ENCODE measurements at places on chromosomes 1 and 21.

DNA sequence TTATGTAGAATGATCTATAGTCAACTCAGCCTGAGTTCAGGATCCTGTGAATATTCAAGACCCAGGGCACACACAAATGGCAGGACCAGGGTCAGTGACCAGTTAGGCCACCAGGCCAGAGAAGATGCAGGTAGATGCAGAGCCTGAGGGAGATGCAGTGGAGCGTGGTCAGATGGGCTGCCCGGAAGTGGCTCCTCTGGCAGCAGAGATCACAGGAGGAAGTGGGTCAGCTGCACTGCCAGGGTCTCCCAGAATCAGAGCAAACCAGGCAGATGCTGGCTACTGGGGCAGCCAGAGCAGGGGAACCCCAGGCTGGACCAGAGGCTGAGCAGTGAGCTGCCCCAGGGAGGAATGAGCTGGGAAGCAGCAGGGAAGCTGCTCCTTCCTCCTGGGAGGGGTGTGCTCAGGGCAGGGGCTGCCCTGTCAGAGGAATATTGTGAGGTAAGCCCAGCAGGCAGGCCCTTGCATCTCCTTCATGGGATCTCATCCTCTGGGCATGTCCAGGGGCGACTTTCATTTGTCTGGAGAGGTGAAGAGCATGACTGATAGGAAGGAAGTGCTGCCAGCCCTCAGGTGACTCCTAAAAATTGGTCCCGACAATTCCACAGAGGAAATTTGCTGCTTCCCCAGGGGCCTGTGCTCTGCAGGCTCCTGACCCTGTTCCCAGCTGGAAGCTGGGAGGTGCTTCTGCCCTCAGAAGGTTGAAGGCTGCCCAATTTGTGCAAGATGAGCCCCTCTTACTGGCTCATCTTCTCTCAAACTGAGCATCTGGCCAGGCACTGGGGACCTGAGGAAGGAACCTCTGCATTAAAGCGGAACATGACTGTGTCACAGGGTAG, 49.3 kb downstream of the STUM start:
- no peak for DNase-seq

DNA sequence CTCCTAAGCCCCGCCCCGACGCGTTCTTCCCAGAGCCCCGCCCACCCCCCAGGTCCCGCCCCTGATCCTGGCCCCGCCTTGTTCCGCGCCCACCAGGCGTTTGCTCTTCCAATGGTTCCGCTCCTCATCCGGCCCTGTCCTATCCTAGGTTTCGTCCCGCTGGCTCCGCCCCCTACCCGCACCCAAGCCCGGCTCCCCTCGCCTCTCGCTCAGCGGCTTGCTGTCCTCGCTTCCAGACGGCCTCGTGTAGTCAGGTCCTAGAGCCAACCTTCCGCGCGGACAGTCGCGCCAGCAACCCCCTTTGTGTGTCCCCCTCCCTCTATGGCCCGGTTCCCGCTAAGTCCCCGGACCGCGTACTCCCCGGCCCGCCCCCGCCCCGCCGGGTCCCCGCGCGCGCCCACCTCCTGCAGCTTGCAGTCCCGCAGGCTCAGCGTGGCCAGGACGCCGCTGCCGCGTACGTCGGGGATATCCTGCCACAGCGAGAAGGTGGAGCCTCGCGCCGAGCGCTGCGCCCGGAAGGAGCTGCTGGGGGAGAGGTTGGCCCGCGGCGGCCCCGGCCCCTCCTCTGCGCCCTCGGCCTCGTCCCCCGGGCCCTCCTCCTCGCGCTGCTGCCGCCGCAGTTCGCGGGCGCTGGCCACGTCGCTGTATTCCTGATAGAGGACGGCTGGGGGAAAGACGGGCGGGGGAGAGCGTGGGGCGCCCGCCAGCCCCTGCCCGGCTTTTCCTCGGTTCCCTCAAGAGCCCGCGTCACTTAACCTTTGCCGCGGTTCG, 5.7 kb downstream of the ARHGEF19 start:
- peak; percentile 96 for DNase-seq

- no peak for DNase-seq
Measured at GRCh38 chr21:39184050-39184980, 1.1 kb upstream of the PSMG1 start.

DNA sequence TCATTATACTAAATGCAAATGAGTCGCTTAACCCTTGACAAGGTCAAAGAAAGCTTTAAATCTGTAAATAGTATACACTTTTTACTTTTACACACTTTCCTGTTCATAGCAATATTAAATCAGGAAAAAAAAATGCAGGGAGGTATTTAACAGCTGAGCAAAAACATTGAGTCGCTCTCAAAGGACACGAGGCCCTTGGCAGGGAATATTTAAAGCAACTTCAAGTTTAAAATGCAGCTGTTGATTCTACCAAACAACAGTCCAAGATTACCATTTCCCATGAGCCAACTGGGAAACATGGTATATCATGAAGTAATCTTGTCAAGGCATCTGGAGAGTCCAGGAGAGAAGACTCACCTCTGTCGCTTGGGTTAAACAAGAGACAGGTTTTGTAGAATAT, 62.7 kb downstream of the CAPN2 start:
- DNase-seq: no peak

DNA sequence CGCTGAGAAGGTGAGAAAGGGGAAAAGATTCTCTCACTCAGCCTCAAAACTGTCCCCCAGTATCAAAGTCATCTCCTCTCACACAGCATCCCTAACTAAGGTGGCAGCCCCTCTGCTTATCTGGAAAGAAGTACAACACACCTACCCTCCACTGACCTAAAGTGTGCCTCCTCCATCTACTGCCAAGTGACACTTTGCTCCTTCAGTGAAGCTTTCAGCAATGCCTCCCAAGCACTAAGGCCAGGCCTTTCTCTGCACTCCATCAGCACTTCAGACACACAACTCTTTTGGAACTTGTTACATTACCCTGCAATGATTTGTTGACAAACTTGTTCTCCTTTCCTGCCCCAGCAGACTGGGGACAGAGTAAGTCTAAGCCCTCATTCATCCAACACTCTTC, 1.4 kb downstream of the SH3BP5L start:
- DNase-seq: no peak

Data from activated CD4-positive, alpha-beta T cell treated with anti-CD3 and anti-CD28 coated beads for 48 hours (primary cell).